ENCODE measurements at places on chromosomes 3 and 15.

- DNase-seq, result no peak
Measured at GRCh38 chr3:184806567-184807271, 5.2 kb upstream of the VPS8 start.

DNA sequence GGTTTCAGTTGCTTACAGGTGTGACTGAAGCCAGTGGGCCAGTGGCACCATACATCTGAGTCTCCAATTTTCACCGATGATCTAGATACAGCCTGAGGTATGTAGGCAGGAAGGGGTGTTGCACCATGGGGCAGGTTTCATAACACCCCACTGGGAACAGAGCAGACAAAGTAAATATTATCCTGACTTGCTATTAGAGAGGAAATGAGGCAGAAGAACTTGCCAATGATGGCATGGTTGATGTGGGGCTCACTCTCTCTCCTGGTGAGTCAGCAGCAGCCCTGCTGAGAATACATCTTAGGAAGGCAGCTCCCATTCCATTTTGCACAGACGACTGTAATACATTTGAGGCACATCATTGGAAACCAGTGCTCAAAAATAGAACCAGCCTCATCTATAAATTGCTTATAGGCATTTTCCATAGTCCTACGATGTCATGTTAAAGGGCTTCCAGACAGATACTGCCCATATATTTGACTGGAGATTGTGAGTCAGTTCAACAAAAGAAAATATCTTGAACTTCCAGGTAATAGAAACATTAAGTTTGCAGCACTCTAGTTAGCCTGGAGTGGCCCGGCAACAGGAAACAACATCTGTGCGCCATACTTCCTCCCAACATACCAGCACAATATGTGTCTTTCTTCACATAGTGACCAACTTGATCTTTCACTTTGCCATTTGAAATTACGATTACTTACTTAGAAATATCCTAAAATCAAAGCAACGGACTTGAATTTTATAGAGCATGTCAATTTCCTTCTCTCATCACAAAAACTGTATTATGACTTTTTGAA lies 175.5 kb downstream of the NECTIN3 start:
- DNase-seq, result no peak

GRCh38 chr3:178459038-178459410 lies 77.2 kb upstream of the KCNMB2 start:
- DNase-seq, result no peak

- DNase-seq, result no peak
Measured at GRCh38 chr15:62109437-62109836, 42.7 kb downstream of the C2CD4A start.

- no peak for DNase-seq
Measured at GRCh38 chr3:178198329-178198728, 337.9 kb upstream of the KCNMB2 start.

- no peak for DNase-seq
Measured at GRCh38 chr3:7112523-7113056, 251.7 kb downstream of the GRM7 start.

DNA sequence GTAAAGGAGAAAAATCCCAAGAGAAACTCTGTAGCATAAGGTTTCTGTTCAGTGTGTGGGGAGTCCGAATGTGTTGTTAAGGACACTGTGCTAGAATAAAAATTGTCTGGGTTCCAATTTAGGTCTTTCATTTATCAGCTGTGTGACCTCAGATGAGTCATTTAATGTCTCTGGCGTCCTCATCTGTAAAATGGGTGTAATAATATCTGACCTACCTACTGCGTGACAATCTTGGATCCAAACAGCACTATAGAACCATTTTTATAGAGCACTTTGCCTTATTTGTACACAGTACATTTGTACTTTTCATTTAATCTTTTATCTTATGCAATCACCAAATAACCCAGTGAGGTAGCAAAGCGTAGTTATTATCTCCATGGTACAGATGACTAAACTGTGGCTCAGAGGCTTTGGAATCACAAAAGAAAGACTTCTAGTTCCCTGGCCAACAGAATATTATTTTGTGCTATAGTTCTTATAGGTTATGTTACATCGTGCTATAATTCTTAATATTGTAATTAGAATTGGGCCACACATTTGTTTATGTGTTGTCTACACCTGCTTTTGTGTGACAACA lies 46.6 kb upstream of the TNIK start:
- no peak for DNase-seq

DNA sequence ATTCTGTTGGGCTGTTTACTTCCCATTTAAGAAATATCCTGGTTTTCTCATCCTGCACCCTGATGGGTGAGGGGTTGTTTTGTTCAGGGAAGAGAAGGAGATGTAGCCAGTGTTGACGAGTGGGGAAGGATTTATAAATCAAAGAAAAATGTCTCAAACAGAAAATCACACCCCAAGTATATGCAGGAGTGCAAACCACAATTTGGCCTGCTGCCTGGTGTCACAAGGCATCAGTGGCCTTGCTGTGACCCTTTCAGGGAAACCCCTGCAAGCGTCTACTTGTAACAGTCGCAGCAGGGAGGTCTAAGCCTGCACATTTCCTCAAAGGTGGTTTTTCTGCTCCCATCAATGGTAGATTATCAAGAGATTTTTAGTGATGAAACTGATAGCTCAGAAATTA lies 132.6 kb upstream of the LRRN1 start:
- DNase-seq, result no peak

- no peak for DNase-seq
Measured at GRCh38 chr15:100988857-100989256, 69.7 kb downstream of the LRRK1 start.

GRCh38 chr3:124599147-124599765 lies 131.0 kb upstream of the UMPS start:
- no peak for DNase-seq

DNA sequence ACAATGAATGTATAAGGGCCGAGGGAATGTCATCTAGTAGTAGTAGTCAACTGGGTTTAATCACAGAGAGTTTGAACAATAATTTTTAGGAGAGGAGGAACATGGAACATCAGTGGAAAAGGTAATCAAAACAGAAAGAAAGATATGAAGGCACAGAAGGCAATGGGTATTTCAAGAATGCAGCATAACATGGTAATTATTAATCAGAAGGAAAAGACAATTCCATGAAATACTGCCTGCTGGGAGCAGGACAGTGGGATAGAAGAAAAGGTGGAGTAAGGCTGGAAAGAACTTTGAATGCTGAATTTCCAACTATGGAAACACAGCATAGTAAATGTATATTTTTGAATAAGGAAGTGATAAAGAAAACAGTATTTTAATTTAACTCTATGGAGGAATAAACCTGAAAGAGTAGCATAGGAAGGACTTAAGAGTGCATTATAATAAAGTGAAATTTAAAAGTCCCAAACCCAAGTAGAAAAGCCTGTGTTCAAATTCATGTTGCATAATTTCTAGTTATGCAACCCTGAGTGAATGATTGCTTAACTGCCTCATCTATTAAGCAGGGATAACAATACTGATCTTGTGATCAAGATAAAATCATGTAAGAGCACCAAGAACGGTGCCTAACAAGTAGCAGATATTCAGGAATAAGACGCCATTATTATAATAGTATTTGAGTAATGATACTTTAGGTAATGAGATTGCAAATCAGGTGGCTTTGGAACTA lies 357.7 kb downstream of the TBC1D5 start:
- no peak for DNase-seq

DNA sequence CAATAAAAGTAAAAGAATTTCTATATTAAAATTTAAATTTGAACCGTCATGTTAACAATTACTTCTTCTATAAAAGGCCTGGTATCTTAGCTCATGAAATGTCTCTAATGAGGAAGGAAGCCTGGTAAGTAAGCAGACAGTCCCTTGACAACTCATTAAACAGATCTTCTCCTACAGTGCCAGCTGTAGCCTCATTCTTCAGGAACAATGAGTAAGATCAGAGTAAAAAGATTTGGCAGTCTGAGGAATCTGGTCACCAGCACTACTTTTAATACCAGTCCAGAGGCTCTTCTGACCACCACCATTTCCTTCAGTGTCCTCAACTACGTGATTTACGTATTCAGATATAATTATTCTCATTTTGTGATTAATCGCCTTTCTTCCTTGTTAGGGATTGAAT lies 955.0 kb upstream of the ALCAM start:
- DNase-seq, result no peak

GRCh38 chr3:141366285-141367037 lies 1.8 kb upstream of the ZBTB38 start:
- no peak for DNase-seq

DNA sequence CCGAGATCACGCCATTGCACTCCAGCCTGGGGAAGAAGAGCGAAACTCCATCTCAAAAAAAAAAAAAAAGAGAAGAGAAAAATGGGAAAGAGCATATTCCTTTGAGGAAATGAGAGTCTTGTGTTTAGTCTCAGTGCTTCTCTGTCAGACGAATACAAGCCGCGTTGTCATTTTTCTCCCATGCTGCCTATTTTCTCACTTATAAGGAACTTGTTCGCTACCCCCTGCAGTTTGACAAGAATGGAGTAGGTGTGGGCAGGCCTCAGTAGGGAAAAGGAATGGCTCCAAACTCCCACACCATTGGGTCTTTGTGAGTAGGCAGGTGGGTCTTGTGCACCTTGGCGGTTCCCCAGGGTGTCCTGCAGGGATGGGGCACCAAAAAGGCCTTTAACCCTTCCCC lies 6.5 kb downstream of the GPR160 start:
- no peak for DNase-seq

DNA sequence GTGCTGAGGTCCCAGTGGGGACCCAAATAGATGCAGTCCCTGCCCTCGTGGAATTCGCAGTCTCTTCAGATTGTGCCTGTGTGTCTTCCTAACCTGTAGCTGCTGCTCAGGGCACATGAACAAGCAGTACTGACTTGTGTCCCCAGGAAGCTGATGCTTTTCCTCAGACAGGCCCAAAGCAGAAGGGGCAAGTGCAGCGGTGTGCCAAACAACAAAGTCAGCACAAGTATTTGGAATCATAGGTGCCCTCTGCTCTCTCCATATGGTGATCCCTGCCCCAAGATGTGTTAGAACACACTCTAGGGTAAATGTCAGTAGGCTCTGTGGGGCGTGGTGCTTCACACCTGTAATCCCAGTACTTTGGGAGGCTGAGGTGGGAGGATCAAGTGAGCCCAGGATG lies 21.9 kb downstream of the BHLHE40 start:
- DNase-seq, result no peak

DNA sequence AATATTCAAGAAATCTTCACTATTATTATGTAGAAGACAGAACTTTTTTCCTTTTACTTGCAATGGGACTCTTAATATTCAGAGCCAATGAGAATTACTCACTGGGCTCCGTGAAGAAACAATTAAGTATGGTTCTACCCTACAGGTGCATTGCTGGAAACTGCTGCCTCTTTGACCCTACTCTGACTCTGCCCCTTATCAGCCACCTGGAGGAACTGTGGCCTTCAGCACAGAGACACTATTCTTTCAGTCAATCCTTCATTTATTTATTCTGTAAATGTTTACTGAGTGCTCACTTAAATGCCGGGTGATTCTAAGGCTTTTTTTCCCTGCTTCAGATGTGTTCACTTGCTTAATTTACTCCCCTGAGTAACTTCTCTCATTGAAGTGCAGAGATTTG lies 163.2 kb downstream of the SYNPR start:
- no peak for DNase-seq

GRCh38 chr15:63436341-63436740 lies 54.7 kb upstream of the CA12 start:
- DNase-seq, result no peak

DNA sequence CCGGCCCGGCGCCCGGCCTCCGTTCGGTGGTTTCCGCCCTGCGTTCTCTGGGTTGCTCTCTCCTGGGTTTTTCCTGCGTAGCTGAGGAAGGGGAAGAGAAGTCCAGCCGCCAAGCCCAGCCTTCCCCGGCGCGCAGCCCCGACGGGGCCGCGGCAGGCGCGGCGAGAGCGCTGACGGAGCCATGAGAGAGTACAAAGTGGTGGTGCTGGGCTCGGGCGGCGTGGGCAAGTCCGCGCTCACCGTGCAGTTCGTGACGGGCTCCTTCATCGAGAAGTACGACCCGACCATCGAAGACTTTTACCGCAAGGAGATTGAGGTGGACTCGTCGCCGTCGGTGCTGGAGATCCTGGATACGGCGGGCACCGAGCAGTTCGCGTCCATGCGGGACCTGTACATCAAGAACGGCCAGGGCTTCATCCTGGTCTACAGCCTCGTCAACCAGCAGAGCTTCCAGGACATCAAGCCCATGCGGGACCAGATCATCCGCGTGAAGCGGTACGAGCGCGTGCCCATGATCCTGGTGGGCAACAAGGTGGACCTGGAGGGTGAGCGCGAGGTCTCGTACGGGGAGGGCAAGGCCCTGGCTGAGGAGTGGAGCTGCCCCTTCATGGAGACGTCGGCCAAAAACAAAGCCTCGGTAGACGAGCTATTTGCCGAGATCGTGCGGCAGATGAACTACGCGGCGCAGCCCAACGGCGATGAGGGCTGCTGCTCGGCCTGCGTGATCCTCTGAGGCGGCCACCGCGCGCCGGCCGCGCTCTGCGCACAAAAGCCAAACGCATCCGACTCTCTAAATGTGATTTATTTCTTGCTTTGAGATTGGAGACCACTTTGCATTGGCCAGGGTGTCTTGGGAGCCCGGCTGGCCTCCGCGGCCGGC lies 727 bp downstream of the RAP2B start:
- DNase-seq, result no peak

DNA sequence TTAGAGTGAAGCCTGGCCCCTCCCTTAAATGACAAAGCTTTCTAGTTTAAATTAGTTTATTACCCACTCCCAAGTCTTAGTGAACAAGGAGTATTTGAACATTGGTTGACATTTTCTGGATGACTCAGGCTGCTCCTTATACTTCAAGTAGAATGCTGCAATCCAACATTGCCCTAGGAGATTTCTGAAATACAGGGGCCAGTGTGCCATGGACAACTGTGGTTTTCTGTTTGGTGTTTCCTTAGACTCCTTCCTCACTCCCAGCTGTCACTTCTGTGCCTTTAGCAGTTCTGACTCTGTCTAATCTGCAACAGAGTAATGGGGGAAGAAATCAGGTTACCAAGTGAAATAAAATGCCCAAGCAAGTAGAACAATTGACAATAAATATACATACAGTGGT lies 116.1 kb upstream of the P2RY1 start:
- no peak for DNase-seq

- DNase-seq, result no peak
Measured at GRCh38 chr3:30253832-30254231, 352.6 kb upstream of the TGFBR2 start.

DNA sequence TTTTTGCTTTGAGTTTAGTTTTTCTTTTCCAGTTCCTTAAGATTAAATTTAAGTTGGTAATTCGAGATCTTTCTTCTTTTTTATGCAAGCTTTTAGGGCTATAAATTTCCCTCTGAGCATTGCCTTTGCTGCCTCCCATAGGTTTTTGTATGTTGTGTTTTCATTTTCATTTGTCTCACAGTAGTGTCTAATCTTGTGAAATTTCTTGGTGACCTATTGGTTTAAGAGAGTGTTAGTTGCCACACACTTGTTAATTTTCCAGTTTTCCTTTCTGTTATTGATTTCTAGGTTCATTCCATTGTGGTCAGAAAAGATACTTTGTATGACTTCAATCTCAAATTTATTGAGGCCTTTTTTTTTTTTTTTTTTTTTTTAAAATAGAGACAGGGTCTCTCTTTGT lies 18.3 kb upstream of the IL20RB start:
- no peak for DNase-seq

GRCh38 chr15:69780981-69781380 lies 316.7 kb downstream of the TLE3 start:
- DNase-seq, result no peak

Data from GOT3 (cell line).